ENCODE measurements at places on chromosomes 3 and 15.

GRCh38 chr3:126961791-126962461 is 21.0 kb upstream of the PLXNA1 start:
- no peak for DNase-seq

GRCh38 chr3:120477781-120478180 is 27.0 kb upstream of the FSTL1 start:
- DNase-seq: no peak

DNA sequence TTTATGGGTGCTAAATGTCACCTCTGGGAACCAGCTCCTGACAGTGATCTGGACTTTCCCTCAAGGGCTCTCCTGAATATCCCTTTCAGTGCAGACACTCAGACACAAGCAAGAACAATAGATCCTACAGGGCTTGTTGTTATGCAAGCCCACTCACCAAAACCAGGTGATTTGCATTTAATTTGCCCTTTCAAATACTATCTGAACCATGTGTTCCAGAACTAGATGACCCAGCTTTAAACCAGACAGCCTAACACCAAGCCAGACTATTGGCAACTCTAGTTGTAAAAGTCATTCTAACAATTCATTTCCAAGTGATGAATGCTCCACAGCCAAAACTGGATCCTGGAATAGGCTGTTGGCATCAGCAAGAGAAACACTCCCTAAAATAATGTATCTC is 5.6 kb upstream of the ATP8B4 start:
- no peak for DNase-seq

DNA sequence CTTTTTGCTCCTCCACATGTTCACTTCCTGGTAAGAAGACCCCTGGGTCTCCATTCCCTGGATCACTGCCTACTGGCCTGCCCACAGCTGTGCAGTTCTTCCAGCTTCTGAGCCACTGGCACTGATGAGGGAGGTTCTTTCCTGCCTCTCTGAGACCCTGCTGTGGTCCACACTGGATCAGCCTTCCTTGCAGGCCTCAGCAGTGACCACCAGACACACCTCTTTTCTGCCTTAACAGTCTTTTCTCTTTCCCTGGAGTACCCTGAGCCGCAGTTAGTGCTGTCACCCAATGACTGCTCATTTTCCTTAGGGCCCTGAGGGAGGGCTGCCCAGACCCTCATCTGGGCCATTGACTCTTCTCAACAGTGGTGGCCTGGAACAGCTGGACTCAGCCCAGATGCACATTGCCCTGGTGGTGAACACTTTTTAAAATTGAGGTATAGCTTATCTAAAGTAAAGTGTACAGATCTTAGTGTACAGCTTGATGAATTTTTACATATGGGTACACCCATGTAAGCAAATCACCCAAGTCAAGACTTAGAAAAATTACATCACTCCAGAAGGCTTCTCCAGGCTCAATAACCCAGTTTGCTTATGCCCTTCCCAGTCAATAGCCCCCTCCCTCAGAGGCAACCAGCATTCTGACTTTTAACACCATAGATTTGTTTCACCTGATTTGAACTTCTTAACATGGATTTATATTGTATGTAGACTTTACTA is 32.8 kb upstream of the C3orf80 start:
- no peak for DNase-seq

GRCh38 chr3:32856355-32856889 is 38.6 kb downstream of the TRIM71 start:
- no peak for DNase-seq

DNA sequence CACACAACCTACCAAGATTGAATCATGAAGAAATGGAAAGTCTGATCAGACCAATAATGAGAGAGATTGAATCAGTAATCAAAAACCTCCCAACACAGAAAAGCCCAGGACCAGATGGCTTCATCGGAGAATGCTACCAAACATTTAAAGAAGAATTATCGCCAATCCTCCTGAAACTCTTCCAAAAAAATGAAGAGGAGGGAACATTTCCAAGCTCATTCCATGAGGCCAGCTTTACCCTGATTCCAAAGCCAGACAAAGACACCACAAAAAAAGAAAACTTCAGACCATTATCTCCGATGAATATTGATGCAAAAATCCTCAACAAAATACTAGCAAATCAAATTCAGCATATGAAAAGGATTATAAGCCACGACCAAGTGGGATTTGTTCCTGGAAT is 94.1 kb downstream of the SENP2 start:
- DNase-seq: no peak

DNA sequence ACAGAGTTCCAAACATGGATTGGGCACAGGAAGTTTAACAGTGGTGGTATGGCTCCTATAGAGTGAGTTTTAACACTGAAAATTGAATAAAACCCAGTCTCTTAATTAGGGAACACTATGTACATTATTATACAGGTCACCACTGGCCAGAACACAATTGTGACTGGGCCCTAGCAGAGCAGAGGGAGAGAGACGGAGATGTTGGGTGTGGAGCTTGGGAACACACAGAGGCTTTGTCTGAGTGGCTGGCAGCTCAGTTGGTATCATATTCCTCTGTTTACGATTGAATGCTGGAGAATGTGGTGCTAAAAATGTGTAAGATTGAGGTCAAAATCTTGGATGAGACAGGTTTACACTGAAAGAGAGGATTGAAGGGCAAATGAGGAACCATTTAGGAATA is 6.8 kb upstream of the MOBP start:
- DNase-seq: no peak

GRCh38 chr3:107662586-107662985 is 139.8 kb downstream of the BBX start:
- no peak for DNase-seq

DNA sequence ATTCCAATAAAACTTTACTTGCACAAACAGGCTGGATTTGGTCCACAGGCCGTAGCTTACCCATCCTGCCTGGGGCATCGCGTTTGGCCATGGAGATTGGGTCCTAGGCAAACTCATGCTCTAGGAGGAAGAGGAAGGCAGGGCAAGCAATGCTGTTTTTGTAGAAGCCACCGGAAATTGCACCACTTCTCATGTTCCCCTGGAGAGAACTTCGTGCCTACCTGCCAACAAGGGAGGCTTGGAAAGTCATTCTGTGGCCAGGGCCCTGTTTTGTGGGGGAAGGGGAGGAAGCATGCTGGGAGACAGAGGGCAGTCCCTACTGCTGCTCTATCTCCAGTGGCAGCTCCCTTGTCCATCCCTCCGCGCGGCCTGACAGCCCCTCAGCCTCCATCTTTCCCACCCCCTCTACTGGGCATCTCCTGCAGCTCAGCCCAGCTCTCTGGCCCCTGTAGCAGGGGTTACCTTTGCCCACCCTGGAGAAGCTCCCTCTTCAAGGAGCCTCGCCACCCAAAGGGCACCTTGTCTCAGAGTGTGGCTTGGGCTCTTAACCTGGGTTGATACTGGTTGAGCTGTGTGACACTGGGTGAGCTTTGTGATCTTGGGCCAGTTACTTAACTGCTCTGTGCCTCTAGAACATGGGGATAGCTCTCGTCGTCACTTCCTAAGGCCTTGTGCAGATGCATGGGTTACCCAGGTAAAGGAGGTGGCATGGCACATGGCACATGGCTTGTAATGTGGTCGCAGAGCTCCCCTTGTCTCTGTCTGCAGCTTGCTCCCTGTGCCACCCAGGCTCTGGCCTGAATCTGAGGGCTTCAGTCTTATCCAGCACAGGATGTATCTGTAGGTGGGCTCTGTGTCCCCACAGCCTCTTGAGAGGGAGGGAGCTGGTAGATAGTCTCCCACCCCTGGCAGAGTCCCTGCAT is 6.1 kb downstream of the ABTB1 start:
- no peak for DNase-seq

GRCh38 chr3:43879166-43879565 is 188.4 kb downstream of the ABHD5 start:
- peak; percentile 19 for DNase-seq

DNA sequence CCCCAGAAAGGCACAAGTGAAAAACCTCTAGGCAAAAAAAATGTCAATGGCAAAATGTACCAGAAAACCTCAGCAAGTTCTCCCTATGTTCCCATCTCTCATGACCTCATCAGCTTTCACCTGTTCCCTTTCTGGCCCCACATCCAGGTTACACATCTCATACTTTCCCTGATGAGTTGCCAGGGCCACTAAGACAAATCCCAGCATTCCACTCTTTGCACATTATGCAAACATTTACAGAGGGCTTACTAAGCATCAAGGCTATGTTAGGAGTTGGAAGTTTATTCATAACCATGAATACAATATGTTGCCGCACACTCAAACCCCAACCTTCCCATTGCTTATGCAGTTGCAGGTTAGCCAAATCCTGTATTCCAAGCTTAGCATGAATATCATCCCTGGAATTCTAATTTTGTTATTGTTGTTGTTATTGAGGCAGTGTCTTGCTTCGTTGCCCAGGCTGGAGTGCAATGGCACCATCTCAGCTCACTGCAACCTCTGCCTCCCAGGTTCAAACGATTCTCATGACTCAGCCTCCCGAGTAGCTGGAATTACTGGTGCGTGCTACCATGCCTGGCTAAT is 129.3 kb upstream of the UBE2E2 start:
- no peak for DNase-seq

DNA sequence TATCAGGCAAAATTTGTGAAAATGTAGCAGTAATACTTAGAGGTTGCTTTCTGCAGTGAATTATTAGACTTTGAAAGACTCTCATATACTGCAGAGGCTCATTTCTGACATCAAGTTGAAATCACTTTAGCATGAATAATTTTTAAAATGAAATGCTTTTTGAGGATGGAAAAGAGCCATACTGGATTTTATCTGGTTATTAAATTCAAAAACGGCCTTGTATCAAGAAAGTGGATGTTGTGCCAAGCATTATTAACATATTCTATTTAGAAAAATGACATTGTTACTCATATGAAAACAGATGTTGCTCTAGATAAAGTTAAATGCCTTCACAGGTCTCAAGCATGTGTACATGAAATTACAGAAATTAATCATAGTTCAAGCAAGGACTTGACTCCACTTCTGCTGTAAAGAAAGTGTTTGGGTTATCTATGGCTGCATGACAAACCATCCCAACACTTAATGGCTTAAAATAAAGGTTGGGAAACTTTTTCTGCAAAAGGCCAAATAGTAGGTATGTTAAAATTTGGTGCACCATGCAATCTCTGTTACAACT is 64.5 kb upstream of the ZNF280D start:
- no peak for DNase-seq

DNA sequence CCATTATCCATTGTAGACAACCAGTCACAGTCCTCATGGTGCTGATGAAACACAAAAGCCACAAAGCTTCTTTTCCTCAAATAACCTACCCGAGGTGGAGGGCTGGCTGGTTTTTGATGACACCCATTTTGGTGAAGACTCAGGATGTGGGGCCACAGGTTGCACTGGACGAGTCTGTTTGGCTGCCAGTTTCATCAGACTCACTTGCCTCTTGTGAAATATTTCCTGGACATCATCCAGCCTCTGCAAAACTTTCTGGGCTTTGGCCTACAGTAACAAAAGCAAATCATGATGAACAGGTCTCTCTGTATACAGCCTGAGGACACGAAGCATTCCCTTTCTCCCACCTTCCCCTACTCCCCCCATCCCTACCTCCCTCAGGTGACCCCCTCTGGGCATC is 42.2 kb downstream of the B3GNT5 start:
- no peak for DNase-seq

DNA sequence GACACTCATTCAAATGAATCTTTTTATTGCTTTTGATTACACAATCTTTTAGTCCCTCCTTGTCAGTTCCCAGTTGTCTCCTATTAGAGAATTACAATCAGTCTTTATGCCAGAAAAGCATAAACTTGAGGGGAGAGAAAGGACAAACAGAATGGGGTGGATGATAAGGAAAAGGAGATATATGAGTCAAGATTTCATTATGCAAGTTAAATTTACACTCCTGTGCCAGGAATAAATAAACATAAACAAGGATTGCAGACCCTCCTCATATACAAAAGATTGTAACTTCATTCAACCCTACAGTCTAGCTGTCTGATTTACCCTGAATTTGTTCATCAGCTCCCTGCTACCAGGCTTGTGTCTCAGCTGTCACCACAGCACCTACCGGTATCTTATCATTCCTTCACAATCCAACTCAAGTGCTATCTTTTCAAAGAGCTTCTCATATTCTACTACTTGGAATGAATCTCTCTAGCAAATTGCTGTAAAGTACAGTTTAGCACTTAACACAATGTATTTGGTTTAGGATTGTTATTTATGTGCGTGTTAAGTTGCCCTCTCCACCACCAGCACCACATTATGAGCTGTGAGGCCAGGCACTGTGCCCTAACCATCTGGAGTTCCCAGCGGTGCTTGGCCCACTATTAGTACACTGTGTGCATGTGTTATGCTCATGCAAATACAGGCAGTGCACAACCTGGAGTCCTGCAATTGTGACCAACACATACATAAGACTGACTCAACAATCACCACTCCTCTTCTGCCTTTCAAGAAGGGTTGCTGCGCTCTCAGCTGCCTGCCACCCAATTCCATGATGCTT is 504.1 kb downstream of the TBL1XR1 start:
- no peak for DNase-seq

GRCh38 chr15:76871930-76872329 is 33.2 kb downstream of the SCAPER start:
- no peak for DNase-seq

- DNase-seq: peak; percentile 52
Measured at GRCh38 chr3:73432023-73432705, 192.6 kb downstream of the PDZRN3 start.

DNA sequence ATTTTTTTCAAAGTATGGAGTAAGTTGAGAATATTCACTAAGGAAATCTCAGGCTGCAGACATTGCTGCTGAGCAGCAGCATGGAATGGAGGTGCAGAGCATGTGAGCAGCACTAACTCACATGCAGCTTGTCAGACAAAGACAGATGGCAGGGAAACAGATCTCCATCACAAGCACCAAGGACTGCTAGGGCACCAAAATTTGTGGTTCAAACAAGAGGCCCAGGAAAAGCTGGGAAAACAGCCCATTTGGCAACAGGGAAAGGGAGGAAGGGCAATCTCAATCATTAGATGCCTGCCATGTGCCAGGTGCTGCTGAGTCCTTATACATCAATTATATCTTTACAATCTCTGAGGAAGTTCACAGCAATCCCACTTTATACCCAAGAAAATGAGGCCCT is 47.2 kb upstream of the EIF1B start:
- DNase-seq: no peak

- DNase-seq: peak; percentile 17
Measured at GRCh38 chr3:71087143-71088018, 496.1 kb downstream of the FOXP1 start.

- DNase-seq: no peak
Measured at GRCh38 chr3:12470680-12471079, 13.6 kb upstream of the TSEN2 start.

DNA sequence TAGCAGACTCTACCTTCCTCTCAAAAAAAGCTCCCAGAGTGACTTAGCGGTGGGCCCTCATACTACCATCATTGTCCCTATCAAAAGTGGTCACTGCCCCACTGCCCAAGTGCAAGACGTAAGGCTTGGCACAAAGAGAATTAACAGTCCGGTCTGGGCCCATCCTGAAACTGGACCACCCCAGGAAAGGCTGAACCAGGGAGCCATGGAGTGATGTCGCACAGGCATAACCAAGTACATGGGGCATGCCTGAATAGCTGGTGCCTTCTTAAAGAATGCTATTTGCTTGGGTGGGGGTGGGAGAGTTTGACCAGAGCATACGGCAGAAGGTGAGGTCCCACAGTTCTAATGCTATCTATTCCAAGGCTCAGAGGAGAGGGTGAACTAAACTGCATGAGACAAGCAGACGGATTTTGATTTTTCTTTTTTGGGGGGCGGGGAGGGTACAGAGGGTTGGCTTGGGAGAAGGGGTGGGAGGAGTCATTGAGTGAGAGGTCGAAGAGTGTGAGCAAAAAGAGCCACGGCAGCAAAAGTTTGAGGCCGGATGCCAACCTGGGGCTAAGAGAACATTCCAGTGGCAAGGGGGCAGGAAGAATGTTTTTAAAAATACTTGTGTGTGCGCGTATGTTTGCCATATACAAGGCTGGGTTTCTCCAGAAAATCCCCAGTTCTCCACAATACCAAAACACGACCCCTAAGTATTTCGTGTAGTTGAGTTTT is 50.2 kb downstream of the FAM174B start:
- DNase-seq: no peak
